ENCODE measurements at places on chromosomes 2 and 18. TPM values are rescaled to one million over a fixed set of nuclear protein-coding genes. Genes with fewer than 3 reads are reported as not detected.

CPSF3 gene
- 65.8 TPM for total RNA-seq

DDX18 gene
- total RNA-seq = 85.9 TPM

SULT1C2 gene
- total RNA-seq = under 0.01 TPM

TMEM237 gene
- total RNA-seq = 71.7 TPM

CD8B2 gene
- total RNA-seq = not detected

TXNDC2 gene
- not detected for total RNA-seq

LCT gene
- total RNA-seq = under 0.01 TPM

LIPG gene
- total RNA-seq = 48.9 TPM

TMEM17 gene
- 1.7 TPM for total RNA-seq

CNDP2 gene
- 84.0 TPM for total RNA-seq

ASIC4 gene
- not detected for total RNA-seq

OXER1 gene
- not detected for total RNA-seq

CD226 gene
- total RNA-seq = under 0.01 TPM

CNTNAP5 gene
- total RNA-seq = under 0.01 TPM
